ENCODE measurements at places on chromosomes 13 and 19. TPM values are rescaled to one million over a fixed set of nuclear protein-coding genes. Genes with fewer than 3 reads are reported as not detected.
A peak's percentile ranks its signal among the peaks of the same experiment; 100 is the strongest.

AXL gene
- total RNA-seq = 0.04 TPM

DNA sequence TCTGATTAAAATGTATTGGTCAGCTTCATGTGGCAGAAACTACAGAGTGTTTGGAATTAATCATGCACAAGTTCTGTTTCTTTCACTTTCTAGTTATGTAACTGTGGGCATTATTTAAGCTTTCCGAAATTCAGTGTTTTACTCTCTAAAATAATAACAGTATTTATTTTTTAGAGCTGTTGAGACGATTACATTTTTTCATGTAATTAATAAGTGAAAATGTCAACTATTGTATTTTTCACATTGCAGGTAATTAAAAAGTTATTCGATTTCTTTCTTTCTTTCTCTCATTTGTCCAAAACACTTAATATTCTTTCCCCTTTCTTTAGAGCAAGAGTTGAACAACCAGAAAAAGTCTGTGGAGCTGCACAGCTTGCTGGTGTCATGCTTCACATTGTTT is 559.4 kb upstream of the PCDH20 start:
- ATAC-seq = no peak

- peak; percentile 21 for ATAC-seq
Measured at GRCh38 chr19:47446534-47447469, 24.9 kb downstream of the SLC8A2 start.

DNA sequence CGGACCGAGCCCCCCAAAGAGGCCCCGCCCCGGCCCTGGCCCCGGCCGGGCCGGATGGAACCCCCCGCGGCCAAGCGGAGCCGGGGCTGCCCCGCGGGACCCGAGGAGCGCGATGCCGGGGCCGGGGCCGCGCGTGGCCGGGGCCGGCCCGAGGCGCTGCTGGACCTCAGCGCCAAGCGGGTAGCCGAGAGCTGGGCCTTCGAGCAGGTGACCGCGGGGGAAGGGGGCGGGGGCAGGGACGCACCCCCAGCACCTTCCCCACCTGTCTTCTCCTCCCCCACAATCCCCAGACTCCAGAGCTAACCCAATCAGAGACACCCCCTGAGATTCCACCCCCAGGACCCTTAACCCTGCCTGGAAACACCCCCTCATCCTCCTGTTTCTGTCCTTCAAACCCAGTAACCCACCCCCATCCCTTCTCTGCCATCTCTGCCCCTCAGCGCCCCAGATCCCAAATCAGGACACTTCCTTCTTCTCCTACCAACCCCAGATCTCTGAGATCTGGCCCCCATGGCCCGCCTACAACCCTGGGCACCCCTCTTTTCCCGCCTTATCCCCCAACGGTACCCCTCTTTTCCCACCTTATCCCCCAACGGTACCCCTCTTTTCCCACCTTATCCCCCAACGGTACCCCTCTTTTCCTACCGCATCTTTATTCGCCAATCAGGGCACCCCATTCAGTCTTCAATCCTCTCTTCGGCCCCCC is 505 bp downstream of the ZSWIM4 start:
- peak; percentile 15 for ATAC-seq
